ENCODE measurements at places on chromosomes 1 and 21.
A peak's percentile ranks its signal among the peaks of the same experiment; 100 is the strongest.

DNA sequence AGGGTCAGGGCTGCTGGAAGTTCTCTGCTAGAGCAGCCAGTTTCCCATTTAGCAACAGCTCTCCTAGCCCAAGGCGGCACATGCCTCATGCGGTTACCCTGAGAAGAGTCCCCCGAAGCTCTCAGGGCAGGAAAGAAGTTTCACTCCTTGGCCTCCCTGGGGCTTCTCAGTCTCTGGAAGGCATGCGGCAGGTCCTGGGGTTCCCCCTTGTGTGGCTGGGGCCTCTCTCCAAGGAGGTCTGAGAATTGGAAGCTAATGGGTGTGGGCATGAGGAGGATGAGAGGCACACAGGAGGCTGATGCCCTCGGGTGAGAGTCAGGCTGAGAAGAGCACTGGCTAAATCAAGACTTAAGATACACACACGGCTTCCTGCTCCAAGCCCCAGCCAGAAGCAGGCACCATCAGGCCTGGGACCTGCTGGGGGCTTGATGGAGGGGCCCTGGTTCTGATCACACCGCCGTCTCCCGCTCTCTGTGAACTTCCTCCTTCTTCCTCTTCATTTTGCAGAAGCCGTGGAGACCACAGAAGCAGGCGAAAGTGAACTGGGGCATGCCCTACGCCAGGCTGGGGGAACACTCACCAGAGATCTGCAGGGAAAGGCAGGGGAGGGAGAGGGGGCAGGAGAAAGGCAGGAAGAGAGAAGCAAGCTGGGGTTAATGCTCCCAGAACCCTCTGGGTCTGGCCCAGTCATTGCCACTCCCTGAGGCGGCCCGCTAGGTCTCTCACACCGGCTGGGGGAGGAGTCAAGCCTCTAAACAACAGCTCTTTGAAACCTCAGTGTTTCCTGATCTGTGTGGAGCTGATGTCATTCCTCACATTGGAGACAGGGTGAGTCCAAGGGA, 15.1 kb downstream of the BLACAT1 start:
- DNase-seq = no peak

DNA sequence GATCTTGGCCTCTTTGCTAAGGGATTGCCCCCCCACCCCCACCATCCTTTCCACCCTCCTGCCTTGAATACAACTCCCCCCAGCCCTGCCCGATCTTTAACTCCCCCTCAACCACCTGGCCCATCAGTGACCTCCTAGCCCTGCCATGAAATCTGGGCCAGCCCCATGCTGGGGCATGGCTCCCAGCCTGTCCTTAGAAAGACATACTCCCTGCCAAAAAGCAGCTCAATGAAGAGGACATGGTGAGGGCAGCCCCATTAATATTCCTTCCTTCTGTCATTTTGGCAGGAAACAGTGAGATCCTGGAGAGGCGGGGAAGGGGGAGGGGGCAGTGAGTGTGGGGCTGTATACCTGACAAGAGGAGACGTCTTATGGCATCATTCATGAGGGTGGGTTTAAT, 66.8 kb upstream of the DISP3 start:
- DNase-seq = peak; percentile 11

DNA sequence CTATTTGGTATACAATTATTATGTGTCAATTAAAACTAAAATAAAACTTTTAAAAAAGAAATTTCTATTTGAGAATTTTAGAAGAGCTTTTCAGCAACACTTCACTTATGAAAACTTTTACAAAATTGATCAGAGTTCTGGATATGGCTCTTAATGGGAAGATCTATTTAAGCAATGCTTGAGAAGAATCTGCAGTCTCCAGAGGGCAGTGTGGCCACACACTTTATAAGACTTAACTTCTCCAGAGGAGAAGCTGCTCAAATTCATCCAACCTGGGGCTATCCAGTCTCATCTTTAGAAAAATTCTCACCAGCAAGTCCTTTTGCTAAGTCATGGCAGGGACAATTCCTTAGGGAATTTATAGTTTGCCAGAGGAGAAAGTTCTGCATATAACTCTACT, 25.2 kb upstream of the AGO1 start:
- DNase-seq = no peak

DNA sequence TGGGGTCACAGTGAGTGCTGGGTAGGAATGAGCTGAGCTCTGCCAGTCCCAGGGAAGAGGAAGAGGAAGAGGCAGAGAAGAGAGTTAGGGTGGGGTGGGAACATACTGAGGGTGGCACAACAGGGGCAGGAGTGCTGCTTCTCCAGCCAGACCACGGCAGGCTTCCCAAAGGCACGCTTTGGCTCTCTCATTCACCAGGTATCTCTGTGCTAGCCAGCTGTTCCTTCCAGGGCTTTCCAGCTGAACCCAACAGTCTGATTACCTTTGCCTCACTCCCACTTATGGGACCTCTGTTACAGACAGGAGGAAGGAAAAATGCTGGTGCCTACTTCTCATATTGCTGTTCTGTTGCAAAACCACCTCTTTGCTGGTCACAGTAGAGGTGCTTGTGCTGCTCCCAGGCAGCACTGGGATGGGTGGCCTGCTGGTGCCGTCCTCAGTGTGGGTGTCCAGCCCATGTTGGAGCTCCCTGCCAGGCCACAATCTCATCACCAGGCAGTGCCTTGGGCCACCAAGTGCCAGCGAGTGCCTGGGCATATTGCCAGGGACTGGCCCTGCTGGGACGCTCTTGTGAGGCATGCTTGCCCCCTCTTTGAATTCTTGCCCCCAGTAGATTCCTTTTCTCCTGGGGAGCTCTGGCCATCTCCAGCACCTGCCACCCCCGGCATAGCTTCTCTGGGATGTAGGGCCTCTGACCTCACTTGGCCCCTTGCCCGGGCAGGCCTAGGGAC, 2.1 kb downstream of the ADORA1 start:
- peak; percentile 32 for DNase-seq

- DNase-seq = no peak
These were observed 2.0 kb downstream of the SCMH1 start for GRCh38 chr1:41239988-41240610.

DNA sequence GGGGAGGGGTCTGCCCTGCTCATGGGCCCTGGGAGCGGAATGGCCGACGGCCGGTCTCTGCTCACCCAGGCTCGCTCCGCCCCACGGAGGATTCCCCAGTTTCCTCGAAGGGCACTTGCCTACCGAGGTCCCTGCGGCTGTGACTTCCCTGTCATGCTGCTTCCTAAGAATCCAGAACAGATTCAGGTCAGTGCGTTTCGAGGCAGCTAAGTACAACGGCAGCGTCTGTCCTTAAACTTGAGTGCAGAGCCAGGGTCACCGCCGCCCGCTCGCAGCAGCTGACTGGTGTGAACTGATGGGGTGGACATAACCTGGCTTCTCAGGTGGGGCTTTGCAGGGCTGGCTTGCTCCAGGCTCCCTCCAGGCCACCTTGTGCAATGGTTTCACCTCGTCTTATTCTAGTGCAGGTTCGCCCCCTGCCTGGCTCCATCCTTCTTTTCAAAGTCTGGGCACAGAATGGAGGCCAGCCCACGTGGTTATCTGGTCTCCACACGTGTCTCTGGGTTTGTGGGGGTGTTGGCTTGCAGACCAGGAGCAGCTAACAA, 7.6 kb upstream of the C1orf174 start:
- DNase-seq = no peak

- DNase-seq = no peak
These were observed 853.5 kb upstream of the TMPRSS15 start for GRCh38 chr21:19256934-19257660.

- peak; percentile 54 for DNase-seq
These were observed 602 bp upstream of the RIMKLA start for GRCh38 chr1:42379794-42380585.

DNA sequence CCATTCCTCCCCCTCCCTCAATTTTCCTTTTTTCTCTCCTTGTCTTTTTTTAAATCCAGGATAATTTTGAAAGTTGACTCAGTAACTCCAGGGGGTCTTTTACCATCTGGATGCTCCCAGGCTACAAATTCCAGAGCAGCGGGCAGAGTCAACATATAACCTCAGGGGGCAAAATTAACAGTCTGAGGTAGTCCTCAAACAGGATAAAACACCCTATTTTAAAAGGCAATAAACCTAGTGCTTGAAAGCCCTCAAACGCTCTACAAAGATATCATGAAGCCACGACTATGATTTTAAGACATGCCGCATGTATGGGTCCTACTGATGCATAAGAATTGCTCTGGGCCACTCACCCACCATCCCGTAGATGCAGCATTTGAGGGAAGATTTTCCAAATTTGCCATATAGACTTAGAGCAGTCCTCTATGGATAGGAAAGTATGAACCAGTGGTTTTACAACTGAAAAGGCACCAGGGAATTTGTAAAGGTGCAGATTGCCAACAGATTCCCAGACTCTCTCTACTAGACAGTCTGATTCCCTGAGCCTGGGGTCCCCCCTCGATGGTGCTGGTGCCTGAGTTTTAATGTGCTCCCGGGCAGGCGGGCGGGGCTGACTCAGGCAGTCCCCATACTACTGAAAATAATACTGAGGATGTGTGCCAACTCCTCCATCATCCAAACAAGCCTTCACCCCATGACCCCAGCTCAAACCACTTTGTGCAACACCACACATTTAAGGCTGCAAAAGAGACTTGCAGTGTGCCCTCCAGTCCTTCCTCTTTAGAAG, 37.2 kb downstream of the PTPN14 start:
- DNase-seq = no peak

- DNase-seq = peak; percentile 36
These were observed 113.4 kb downstream of the DISP1 start for GRCh38 chr1:222928212-222928611.

- DNase-seq = no peak
These were observed 74.2 kb upstream of the FOXD3 start for GRCh38 chr1:63248216-63248615.

- DNase-seq = no peak
These were observed 11.4 kb upstream of the LRRC3 start for GRCh38 chr21:44443891-44444285.

- no peak for DNase-seq
These were observed 21.4 kb downstream of the SMG7 start for GRCh38 chr1:183493540-183494245.

- DNase-seq = no peak
These were observed at the start of gene RNF207 for GRCh38 chr1:6205849-6206519. Gene RNF207 (plus strand): TSS chr1:6206119. CDS start chr1:6206536, 417 bp downstream.

DNA sequence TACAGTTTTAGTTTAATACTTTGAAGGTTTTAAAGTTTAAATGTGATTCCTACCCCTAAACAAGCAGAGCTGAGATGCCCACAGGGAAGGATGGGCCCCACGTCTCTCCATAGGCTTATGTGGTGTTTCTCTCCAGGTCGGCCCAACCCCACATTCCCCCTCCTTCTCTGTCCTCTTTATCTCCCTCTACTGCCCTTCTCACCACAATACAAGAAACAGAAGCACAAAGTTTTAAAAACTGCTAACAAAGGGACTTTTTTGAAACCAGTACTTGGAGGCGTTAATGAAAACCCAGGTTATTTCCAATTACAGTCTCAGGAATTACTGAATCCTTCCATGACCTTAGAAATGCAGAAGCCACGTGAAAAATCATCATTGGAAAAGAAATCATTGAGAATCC, 324.0 kb downstream of the NTNG1 start:
- DNase-seq = no peak

DNA sequence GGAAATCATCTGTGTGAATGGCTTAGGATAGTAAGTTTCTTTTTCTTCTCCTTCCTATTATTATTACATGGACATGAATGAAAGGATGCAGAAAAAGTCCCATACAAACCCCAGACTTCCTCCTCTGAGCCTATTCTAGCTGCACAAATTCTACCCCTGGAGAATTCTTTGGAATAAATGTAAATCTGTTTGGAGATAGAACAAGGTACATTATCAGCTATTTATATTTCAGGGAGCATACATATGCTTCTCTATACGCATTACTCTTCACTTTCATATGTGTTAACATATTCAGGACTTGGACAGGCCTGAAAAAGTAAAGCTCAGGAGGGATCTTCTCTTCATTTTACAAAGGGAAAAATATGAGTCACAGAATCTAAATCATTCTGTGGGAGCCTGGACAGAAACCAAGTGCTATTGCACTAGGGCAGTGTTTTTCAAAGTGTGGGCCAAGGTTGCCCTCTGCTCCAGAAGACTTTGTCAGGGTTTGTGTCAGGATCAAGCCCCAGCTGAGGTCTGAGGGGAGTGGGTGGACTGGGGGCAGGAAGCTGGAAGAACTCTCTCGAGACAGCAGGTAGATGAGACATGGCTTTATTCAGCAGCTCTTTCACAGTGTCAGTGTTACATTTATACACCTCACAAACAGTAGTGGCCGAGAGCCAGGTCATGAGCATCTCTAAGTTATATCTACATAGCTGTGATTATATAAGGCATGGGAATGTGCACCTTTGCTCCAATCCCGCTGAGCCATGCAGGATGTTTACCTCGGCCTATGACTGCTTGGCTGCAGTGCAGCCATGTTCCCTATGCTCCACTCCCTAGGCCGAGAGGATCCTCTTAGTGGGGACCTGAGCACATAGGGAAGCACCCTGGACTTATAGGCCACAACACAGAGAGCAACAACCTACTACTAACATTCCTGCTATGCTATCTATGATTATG, 114.3 kb downstream of the GDAP2 start:
- no peak for DNase-seq

DNA sequence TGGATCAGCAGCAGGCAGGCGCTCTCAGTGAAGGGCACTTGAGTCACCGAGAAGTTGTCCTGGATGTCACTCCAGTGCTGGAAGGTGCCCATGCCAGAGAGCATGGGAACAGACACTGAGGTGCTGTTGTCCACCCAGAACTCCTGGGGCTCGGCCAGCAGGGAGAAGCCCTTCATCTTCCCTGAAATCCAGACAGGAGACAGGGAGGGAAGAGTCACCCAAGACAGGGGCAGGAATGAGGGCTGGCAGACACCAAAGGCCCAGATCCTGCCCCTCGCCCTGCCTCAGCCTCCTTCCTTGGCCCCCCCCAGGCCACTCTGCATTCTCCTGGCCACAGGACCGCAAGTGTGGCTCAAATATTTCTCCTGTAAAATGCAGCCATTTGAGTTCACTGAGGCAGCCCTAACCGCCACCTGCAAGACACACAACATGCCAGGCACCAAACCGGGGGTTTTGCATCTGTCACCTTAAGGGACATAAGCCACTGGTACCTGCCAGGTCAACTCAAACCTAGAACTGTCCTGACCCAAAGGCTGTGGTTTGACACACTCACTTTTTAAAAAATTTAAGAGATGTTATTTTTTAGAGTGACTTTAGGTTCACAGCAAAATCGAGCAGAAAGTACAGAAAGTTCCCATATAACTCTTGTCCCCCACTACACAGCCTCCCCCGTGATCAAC, 7.8 kb downstream of the AGT start:
- DNase-seq = no peak

GRCh38 chr1:247445526-247446356, 12.2 kb downstream of the OR2B11 start:
- DNase-seq = no peak

DNA sequence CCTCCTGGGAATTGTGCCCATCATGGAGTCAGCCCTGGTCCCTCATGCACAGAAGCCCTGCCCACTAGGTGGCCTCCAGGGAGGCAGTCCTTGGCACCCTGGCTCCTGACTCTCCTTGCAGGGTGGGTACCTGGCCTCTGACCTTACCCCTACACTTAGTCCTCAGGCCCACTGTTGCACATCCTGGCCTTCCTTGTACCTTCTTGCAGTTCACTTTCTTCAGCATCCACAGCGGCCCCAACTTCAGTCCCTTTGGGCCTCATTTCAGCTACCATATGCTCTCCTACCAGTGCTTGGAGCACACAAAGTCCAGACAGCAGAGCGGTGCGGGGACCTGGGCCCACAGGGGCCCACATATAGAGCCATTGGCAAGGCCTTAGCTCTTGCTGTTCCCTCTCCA, 19.2 kb upstream of the PARP1 start:
- DNase-seq = no peak

All from NCI-H1092 (cell line).